ENCODE measurements at places on chromosomes 5 and 9. TPM values are rescaled to one million over a fixed set of nuclear protein-coding genes. Genes with fewer than 3 reads are reported as not detected.

Gene PAPPA
- total RNA-seq, result 1.3 TPM

Gene GFI1B
- total RNA-seq, result not detected

Gene PPWD1
- total RNA-seq, result 24.7 TPM

Gene TAF1L
- under 0.01 TPM for total RNA-seq

Gene FAM169A
- total RNA-seq, result 21.5 TPM

Gene SHOC1
- under 0.01 TPM for total RNA-seq

Gene VCAN
- total RNA-seq, result 7.8 TPM

Gene RASGRF2
- 0.26 TPM for total RNA-seq

Gene SCGB3A2
- not detected for total RNA-seq

Gene NR5A1
- total RNA-seq, result not detected

Gene PCDHA4
- 0.77 TPM for total RNA-seq

Gene PTRH1
- total RNA-seq, result 26.6 TPM

Gene PGM5
- total RNA-seq, result under 0.01 TPM

Gene AK8
- 0.26 TPM for total RNA-seq

Gene MRPL22
- total RNA-seq, result 30.7 TPM

Gene ZNF300
- 4.7 TPM for total RNA-seq

Gene PRSS3
- total RNA-seq, result 95.6 TPM

Gene PTAR1
- 53.9 TPM for total RNA-seq

Gene MTRR
- total RNA-seq, result 21.1 TPM

Gene NR3C1
- total RNA-seq, result 41.9 TPM

Gene GPX8
- total RNA-seq, result 12.1 TPM

Gene CTXN3
- total RNA-seq, result not detected

Gene GM2A
- 121 TPM for total RNA-seq

Gene PCDHA10
- under 0.01 TPM for total RNA-seq

All from bronchial epithelial cell (primary cell).